ENCODE measurements at places on chromosomes 6 and 20.

GRCh38 chr6:133948472-133948871, 4.6 kb upstream of the TBPL1 start:
- no peak for DNase-seq

- DNase-seq: no peak
Observed at GRCh38 chr6:128572294-128572693, 51.9 kb upstream of the PTPRK start.

DNA sequence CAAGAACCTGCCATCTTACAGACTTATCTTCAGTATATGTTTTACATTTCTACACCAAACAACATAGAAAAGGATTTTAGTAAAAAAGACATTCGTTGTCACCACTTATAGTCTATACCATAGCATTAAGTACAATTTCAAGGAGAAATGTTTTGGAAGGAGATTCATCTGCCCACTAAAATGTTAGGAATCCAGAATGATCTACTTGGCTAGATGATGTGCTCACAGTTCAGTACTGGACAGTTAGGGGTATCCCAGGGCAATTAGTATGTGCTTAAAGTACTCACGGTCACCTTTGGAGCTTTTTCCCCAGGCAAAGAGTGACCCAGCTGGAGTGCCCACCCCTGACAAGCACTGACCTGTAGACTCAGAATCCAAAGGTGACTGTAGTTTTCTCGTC, 222.9 kb downstream of the SLC24A3 start:
- no peak for DNase-seq

GRCh38 chr6:123788319-123788718, 15.3 kb upstream of the NKAIN2 start:
- no peak for DNase-seq

DNA sequence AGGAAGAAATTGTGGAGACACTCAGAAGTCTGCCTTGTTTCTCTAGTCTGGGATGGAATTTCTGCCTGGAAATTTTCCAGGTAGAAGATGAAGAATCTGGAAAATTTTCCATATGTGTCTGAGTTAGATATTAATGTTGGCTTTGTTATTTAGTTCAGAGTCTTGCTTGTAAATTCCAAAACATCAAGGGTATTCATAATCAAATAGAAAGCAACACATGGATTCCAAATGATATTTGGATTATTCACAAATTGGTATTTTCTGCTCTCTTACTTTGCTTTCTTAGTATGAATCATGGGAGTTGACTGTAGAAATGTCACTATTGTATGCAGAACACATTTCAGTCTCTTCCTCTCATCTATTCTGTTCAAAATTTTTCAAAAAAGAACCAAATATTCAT, 116.0 kb downstream of the GRIK2 start:
- DNase-seq: no peak

All from NK-92 treated with Interleukin-12 subunit alpha and Interleukin-12 subunit beta, amount 100 ng/mL, for 24 hours (cell line).